Left cardiac atrium (tissue), 4 donors: ENCODE measurements at places on chromosomes 2 and 18.

DNA sequence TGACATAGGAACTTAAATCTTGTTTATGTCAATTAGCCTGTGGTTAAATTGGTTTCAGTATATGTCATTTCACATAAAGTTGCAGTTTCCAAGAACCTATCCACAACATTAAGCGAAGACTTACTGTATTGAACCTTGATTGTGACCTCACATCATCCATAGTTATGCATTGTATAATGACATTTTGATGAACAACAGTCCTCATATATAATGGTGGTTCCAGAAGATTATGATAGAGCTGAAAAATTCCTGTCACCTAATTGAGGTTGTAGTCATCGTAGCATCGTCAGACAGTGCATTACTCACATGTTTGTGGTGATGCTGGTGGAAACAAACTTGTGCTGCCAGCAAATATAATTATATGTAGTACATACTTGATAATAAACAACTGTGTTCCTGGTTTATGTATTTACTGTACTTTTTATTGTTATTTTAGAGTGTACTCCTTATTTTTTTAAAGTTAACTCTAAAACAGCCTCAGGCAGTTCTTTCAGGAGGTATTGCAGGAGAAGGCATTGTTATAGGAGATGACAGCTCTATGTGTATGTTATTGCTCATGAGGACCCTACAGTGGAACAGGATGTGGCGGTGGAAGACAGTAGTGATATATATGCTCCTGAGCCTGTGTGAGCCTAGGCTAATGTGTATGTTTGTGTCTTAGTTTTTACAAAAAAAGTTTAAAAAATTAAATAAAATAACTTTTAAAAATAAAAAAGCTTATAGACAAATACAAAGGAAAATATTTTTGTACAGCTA, 56.6 kb downstream of the UBE2E3 start:
- DNase-seq = no peak

DNA sequence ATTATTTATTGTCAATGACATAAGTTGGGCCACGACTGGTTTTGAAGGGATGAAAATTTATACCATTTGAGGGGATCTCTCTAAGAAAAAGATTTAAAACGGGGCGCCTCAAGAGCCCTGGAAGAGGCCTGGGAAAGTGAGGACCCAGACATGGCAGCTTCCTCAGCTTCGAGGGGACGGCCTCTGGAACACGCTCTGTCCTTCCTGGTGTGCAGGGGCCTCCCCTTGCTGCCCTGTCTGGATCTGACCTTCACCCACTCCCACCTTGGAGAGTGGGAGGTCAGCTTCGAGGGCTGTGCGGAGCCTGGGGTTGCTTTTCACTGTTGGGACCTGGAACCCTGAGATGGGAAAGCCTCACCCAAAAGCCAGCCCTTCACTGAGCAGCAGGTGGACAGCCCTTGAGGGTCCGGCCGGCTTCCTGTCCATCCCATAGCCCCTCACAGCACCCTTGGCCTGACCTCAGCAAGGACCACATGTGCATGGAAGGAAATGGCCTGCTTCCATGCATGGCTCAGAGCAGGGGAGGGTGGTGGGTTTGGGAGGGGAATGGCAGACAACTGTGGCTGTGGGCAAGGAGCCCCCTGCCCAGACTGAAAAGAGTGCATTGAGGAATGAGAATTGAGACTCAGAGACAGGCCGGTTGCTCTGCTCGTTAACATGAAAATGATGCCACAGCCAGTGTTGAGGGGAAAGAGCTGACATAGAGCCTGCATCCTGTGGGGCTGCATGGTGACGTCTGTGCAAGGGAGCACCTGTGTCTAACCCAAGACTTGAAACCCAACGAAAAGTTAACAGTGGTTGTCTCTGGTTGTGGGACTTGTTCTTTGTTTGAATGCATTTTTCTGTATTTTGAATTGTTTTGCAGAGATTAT, 16.3 kb downstream of the FBLN7 start:
- no peak for DNase-seq

- no peak for DNase-seq
Measured at GRCh38 chr2:204415406-204416181, 129.7 kb upstream of the PARD3B start.

DNA sequence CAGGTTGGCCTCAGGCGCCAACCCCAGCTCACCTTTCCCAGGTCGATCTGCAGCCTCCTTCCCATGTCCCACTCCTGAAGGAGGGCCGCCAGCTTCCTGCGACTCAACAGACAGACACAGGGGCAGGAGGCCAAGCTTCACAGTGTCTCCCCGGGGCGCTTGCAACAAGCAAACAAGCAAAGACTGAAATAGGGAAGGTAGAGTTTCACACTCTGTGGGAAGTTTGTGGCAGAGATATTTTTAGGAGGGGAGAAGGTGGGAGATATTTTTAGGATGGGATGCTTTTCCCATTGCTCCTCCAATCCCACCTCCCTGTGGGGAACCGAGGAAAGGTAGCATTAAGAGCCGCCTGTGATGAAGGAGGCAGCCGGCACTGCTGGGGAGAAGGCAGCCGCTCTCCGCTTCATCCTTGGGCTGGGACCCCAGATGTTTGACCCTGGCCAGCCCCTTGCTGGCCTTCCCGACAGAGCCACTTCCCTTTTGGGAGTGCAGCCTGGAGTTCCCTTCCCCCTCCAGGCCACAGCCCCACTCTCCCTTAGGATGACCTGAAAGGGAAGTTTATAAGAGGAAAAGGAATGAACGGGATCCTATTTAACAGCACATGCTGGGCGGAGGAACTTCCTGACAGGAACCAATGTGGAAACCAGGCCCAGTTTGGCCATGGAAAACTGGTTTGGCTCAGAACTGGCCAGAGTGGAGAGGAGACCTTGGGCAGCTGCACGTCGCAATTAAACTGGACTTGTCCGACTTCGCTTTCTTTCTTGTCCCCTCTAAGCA, 142.2 kb upstream of the SMAD2 start:
- DNase-seq = peak; percentile 55

GRCh38 chr2:189763908-189764661, 1.5 kb upstream of the OSGEPL1 start:
- DNase-seq = no peak

- no peak for DNase-seq
Measured at GRCh38 chr2:225458431-225459117, 59.1 kb downstream of the NYAP2 start.

DNA sequence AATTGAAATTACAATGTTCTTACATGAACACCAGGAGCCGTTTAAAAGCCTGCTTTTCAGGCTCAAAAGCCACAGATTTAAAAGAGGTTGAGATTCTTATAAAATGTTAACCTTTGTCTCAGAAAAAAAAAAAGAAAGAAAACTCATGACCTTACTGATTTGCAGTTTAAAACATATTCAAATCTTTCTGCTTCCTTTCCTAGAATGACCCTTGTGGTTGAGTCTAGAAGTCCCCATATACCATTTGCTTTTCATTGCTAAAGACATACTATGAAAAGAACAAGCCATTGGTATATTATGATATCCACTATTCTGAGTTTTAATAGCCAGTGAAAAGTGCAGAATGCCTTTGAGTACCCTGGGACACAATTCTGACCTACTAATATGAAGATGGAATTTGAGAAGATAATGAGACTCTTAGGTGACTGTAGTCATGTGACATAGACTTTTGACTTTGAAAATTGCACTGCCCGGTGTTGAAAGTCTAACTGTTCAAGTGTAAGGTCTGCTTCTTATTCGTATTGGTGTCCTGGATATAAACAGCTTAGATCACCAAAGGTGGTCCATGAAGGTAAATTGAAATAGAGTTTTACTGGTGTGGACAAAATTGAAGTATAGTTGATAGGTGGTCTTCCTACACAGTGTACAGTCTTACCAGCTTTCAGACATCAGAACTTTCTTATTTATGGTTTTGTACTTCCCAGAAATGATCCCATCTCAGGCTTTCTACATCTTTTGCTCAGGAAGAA, 117.0 kb downstream of the DOCK10 start:
- no peak for DNase-seq
